ENCODE measurements at places on chromosomes 12 and 14. TPM values are rescaled to one million over a fixed set of nuclear protein-coding genes. Genes with fewer than 3 reads are reported as not detected.

WNT1 gene
- not detected for total RNA-seq

REP15 gene
- 0.68 TPM for total RNA-seq

TRIM9 gene
- 0.59 TPM for total RNA-seq

BATF gene
- total RNA-seq: 0.12 TPM

GALNT9 gene
- not detected for total RNA-seq

CLEC14A gene
- total RNA-seq: 0.15 TPM

AQP6 gene
- under 0.01 TPM for total RNA-seq

KANSL2 gene
- total RNA-seq: 47.9 TPM

DDN gene
- total RNA-seq: not detected

RPL10L gene
- total RNA-seq: not detected

CLEC4C gene
- not detected for total RNA-seq

FGD4 gene
- total RNA-seq: 6.4 TPM

SLC41A2 gene
- 20.2 TPM for total RNA-seq

LGMN gene
- total RNA-seq: 65.4 TPM

DYRK2 gene
- 108 TPM for total RNA-seq

INHBC gene
- total RNA-seq: not detected

NPAS3 gene
- total RNA-seq: 0.08 TPM

Data from smooth muscle cell of the coronary artery (primary cell).